NCI-H1694 treated with DMSO at 0.1 percent for 48 hours (cell line): ENCODE measurements at places on chromosomes 11 and 22.

DNA sequence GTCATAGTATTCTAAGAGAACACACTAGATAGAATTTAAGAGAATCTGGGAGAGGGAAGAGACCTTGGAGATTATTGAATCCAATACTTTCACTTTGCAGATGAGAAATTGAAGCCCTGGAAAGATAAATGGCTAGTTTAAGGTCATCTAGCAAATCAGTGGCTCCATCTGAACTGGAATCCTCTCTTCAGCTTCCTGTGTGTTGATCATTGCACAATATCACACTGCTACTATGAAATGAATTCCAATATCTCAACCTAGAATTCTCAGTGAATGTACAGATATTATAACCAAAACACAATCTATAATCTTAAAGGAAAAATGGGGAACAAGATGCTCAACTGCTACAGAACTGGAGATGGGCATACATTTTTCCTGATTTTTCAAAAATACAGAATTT, 44.1 kb downstream of the DCUN1D5 start:
- no peak for DNase-seq

- DNase-seq, result no peak
Observed at GRCh38 chr22:34917239-34917638, 148.7 kb upstream of the ISX start.

- peak; percentile 25 for DNase-seq
Observed at GRCh38 chr22:19477321-19478044, 1.5 kb downstream of the UFD1 start.

- DNase-seq, result no peak
Observed at GRCh38 chr11:130710497-130711012, 205.7 kb downstream of the SNX19 start.

- no peak for DNase-seq
Observed at GRCh38 chr22:26474682-26475081, 8.9 kb downstream of the HPS4 start.

DNA sequence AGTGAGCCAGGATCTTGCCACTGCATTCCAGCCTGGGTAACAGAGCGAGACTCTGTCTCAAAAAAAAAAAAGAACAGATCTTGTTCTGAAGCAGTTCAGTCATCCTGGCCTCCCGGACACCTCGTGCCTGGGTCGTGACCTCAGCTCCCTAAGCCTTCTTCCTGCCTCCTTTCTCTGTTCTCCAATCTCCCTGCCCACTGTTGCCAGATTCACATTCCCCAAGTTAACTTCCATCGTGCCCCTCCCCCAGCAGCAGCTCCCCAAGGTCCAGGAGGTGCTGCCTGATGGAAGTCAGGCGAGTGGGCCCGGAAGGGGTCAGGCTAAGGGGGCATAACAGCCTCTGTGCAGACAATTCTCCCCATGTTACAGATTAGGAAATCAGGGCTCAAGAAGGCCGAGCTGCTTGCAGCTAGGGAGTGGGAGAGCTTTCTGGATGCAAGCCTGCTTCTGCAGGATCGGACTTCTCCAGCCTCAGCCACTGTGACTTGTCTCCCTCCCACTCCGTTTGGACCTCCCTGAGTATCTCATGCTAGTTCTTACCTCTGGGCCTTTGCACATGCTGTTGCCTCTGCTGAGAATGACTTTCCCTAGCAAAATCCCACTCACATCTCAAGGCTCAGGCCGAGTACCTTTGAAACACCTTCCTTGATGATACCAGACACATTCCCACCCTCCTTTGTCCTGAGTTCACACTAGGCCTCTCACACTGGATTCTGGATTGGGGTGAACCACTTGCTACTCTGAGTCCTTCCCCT, 14.3 kb upstream of the TMEM184B start:
- no peak for DNase-seq

GRCh38 chr11:19444231-19444630, 203.5 kb upstream of the E2F8 start:
- DNase-seq, result no peak

- DNase-seq, result no peak
Observed at GRCh38 chr11:76678321-76678720, 7.8 kb upstream of the LRRC32 start.

GRCh38 chr22:28188178-28188879, 269.3 kb upstream of the PITPNB start:
- DNase-seq, result no peak
